ENCODE measurements at places on chromosomes 2 and 18.

GRCh38 chr18:40553029-40553428, 1402.0 kb upstream of the PIK3C3 start:
- DNase-seq = no peak

- DNase-seq = peak; percentile 3
Observed at GRCh38 chr18:3411854-3412268, 38.1 kb upstream of the TGIF1 start.

DNA sequence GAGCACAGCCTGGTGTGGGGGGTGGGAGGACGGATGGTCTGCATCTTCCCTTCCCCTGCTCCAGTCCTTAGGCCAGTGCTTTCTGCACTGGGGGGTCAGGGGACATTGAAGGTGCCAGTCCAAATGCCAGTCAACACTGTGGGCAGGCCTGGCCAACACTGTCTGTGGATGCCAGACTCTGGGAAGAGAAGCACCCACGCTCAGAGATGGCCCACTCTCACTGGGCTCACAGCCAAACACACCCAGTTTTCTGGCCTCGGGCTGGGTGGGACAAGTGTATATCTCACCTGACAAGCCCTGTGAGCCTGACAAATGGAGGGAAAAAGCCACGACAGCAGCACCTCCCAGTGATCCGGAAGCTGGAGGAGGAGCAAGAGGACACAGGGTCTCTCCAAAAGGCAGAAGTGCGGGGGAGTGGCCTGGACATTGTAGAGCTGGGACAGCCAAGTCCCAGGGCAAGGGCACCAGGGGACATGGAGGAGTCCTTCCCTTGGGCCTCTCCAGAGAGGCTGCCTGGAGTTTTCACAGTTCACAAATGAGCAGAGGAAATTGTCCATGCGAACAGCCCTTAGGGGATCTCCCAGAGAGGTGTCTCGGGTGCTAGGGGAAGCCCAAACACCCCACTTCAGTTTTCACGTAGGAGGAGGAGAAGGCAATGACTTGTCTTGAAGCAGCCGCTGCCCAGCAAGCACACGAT, 79.3 kb downstream of the SDC1 start:
- DNase-seq = no peak

GRCh38 chr18:79382681-79383387, 12.9 kb upstream of the NFATC1 start:
- no peak for DNase-seq

DNA sequence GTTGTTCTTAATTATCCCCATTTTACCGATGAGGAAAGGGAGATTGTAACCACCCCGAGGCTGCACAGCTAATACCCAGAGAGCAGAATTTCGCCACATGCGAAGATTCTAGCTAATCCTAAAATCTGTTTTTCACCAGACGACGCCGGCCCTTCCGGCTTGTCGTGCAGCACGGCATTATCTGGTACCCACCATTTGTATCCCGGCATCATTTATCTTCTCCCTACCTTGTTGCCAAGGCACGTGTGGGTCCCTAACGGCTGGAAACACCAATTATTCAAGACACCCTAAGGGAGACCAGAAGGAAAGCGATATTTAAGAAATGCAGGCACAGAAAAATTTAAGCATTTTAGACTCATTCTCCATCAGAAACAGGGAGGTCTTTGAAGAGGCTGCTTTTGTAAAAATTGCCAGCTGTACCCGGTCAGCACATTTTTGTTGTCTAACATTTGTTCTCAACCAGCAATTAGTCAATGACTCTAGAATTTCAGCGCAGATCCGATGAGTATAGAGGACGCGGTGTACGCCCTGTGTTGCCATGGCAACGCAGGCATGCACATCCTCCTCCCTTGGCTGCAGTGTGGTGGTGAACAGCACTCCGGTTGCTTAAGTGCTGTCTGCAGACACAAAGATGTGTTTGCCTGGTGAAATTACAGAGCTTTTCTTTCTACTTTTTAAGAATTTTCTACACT, 111.6 kb downstream of the AGAP1 start:
- DNase-seq = no peak

DNA sequence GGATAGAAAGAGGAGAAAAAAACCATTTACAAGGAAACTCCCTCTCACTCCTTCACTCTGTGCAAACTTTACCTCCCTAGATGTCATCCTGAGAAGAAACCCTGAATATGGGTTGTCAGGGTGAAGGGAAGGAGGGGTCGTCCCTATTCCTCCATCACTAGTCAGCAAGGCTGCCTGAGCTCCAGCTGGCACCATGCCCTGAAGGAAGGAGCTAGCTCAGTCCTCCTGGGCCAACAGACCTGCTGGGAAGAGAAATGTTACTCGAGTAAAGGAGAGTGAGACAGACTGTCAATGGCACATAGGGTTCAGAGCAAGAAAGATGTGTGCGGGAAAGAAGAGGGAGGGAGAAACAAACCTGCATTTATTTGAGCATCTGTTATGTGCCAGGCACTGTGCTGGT, 18.3 kb upstream of the EPAS1 start:
- no peak for DNase-seq

GRCh38 chr2:98233941-98234340, 112.3 kb upstream of the CNGA3 start:
- DNase-seq = no peak

All from stimulated activated CD4-positive, alpha-beta T cell treated with anti-CD3 and anti-CD28 coated beads, TNF-alpha, amount 100 ng/mL, for 4 hours (primary cell).